ENCODE measurements at places on chromosomes 5 and 9. TPM values are rescaled to one million over a fixed set of nuclear protein-coding genes. Genes with fewer than 3 reads are reported as not detected.

Gene NR4A3
- 0.24 TPM for total RNA-seq

Gene ALDH7A1
- total RNA-seq = 118 TPM

Gene ICE1
- total RNA-seq = 10.8 TPM

Gene PCDHA7
- 0.08 TPM for total RNA-seq

Gene TRIM36
- total RNA-seq = 1.2 TPM

Gene C9orf40
- 3.7 TPM for total RNA-seq

Gene UNC5A
- not detected for total RNA-seq

Gene TAF1L
- total RNA-seq = not detected

Gene ZBTB5
- 10.6 TPM for total RNA-seq

Gene PCDHB3
- total RNA-seq = 0.52 TPM

Gene SPATA31D4
- total RNA-seq = not detected

Gene BTNL8
- total RNA-seq = not detected

Gene PDE8B
- total RNA-seq = 0.12 TPM

Gene URM1
- 38.5 TPM for total RNA-seq

Gene KCNMB1
- total RNA-seq = 0.64 TPM

Gene HSD17B3
- total RNA-seq = not detected

Gene ANKRD55
- not detected for total RNA-seq

Gene ESM1
- total RNA-seq = not detected

Gene DIPK1B
- 0.76 TPM for total RNA-seq

Gene ATG12
- total RNA-seq = 18.5 TPM

Gene ANKRD31
- 0.32 TPM for total RNA-seq

Gene LRRC70
- 0.16 TPM for total RNA-seq

Gene OR2Y1
- not detected for total RNA-seq

Gene RMI1
- 6.7 TPM for total RNA-seq

Gene GABRA6
- not detected for total RNA-seq

Gene PCDHGB6
- total RNA-seq = 3.0 TPM

Gene CSF1R
- 2.7 TPM for total RNA-seq

Gene PRUNE2
- 4.9 TPM for total RNA-seq

Gene WDR36
- 23.1 TPM for total RNA-seq

Gene PCDHGA9
- total RNA-seq = 3.1 TPM

Gene ANGPTL2
- total RNA-seq = 2.1 TPM

Gene PPP2CA
- total RNA-seq = 144 TPM

Gene PFN3
- total RNA-seq = not detected

Gene ADAMTS6
- total RNA-seq = 1.2 TPM

Gene OR2K2
- not detected for total RNA-seq

Gene ARHGEF39
- total RNA-seq = 2.4 TPM

Gene DBN1
- total RNA-seq = 27.2 TPM

Gene FBXO10
- 3.4 TPM for total RNA-seq

Gene CYLC2
- total RNA-seq = not detected

Gene RANBP3L
- 0.16 TPM for total RNA-seq

Gene C9
- not detected for total RNA-seq

Gene RECK
- 1.2 TPM for total RNA-seq

Gene DMGDH
- total RNA-seq = 0.60 TPM

Gene PAEP
- total RNA-seq = not detected

Gene CA9
- 1.6 TPM for total RNA-seq

Gene PTBP3
- total RNA-seq = 165 TPM

Gene FGF10
- 0.20 TPM for total RNA-seq

Gene CLINT1
- 102 TPM for total RNA-seq

Gene OR2V2
- not detected for total RNA-seq

Gene THG1L
- 10.6 TPM for total RNA-seq

Gene LURAP1L
- total RNA-seq = 2.6 TPM

Data from esophagus mucosa (tissue), 1 donor.